GM13976 (cell line): ENCODE measurements at places on chromosomes 1 and 21.

- DNase-seq, result no peak
Observed at GRCh38 chr1:151775894-151776664, 12.8 kb upstream of the MRPL9 start.

DNA sequence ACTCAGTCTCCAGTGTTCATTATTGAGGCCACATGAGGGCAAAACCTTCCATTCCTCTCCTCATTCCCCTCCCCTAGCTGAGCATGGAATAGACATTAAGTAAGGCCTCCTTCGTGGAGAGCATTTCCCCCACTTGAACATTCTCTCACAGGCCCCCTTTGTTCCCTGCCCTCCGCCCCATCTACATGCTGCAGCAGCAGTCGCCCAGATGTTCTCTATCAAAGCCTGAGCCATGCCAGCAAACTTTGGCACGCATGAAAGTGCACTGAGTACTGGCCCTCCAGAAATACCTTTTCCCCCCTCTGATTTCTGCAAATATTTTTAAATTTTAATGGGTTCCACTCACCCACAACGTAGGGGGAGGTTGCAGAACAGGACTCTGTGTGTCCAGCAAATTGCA lies 20.9 kb upstream of the GORAB start:
- DNase-seq, result no peak

- peak; percentile 61 for DNase-seq
Observed at GRCh38 chr1:222732216-222733159, 4.5 kb upstream of the FAM177B start.

GRCh38 chr1:28259934-28260802 lies 850 bp downstream of the SESN2 start:
- no peak for DNase-seq

DNA sequence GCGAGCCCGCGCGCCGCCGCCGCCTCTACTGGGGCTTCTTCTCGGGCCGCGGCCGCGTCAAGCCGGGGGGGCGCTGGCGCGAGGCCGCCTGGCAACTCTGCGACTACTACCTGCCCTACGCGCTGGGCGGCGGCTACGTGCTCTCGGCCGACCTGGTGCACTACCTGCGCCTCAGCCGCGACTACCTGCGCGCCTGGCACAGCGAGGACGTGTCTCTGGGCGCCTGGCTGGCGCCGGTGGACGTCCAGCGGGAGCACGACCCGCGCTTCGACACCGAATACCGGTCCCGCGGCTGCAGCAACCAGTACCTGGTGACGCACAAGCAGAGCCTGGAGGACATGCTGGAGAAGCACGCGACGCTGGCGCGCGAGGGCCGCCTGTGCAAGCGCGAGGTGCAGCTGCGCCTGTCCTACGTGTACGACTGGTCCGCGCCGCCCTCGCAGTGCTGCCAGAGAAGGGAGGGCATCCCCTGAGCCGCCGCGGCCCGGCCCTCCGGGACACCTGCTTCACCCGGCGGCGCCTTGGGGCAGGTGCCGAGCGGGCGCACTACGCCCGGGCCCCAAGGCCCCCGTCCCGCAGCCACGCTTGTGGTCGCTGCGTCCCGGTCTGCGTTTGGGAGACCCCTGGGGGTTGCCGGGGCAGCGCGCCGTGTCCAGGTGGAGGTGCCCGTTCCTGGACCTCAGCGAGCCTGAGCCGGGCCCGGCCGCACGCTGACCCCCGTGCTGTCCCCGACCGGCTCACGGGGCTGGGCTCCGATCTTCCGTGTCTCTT lies 944 bp downstream of the B3GALT6 start:
- no peak for DNase-seq

GRCh38 chr1:154736841-154737240 lies 128.9 kb upstream of the ADAR start:
- DNase-seq, result no peak
